ENCODE measurements at places on chromosomes 1 and 21.

DNA sequence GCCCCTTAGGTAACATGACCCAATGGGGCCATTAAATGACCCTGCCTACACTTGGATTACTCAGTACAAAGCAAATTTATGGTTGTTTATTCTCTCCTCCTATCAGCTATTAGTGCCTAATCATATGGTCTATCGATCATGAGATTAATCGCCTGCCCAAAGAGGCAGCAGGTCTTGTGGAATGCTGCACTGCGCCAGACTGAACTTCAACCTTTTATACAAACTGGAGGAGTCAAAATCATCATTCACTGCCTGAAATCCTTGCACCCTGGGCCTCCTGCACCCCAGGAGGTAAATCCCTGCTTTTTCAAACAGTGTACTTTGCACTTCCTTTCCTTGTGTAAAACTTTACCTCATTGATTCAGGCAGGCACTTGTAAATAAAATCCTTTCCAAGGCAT lies 69.7 kb downstream of the NFIA start:
- no peak for DNase-seq

GRCh38 chr1:29800522-29800956 lies 564.2 kb downstream of the PTPRU start:
- DNase-seq, result no peak

DNA sequence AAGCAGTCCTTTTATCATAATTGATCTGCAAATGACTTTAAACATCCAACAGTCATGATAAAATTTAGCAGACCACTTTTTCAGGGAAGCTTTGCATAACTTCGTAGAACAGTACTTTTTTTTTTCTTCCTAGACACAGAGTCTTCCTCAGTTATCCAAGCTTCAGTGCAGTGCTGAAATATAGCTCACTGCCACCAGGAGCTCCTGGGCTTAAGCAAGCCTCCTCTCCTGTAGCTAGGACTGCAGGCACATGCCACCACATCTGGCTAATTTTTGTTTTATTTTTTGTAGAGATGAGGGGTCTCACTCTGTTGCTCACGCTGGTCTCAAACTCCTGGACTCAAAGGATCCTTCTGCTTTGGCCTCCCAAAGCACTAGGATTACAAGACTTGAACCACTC lies 3.8 kb downstream of the F13B start:
- no peak for DNase-seq

- DNase-seq, result no peak
Measured at GRCh38 chr1:25799352-25799934, 550 bp upstream of the SELENON start.

DNA sequence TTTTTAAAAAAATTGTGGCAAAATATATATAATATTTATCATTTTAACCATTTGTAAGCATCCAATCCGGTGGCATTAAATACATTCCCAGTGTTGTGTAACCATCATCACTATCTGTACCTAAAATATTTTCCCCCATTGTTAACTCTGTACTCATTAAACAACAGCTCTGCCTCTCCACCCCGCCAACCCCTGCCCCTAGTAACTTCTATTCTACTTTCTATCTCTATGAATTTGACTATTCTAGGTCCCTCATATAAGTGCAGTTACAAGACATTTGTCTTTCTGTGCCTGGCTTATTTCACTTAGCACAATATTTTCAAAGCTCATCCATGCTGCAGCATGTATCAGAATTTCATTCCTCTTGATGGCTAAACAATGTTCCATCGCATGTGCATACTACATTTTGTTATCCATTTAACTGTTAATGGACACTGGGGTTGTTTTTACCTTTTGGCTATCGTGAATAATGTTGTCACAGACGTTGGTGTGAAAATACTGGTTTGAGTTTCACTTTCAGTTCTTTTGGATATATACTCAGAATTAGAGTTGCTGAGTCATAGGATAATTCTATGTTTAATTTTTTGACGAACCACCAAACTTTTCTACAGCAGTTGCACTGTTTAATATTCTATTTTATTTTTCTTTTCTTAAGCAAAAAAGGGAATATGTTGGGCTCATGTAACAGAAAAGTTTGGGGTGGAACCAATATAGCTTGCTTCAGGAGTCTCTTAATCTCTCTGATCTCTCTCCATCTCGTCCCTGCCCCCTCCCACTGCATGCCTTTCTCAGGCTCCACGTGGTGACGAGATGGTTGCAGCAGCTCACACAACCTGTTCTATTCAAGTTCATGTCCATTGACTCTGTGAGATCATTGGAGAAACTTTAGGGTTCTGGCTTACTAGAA lies 25.2 kb upstream of the RCAN1 start:
- no peak for DNase-seq

- no peak for DNase-seq
Measured at GRCh38 chr1:156926175-156926574, 5.7 kb downstream of the LRRC71 start.
